CD4-positive, alpha-beta memory T cell (primary cell): ENCODE measurements at places on chromosomes 1 and 21. TPM values are rescaled to one million over a fixed set of nuclear protein-coding genes. Genes with fewer than 3 reads are reported as not detected.

The ECE1 gene
- polyA plus RNA-seq: 10.0 TPM

The RXFP4 gene
- polyA plus RNA-seq: not detected

The MNDA gene
- 0.29 TPM for polyA plus RNA-seq

The UBE2Q1 gene
- 18.6 TPM for polyA plus RNA-seq

The CELSR2 gene
- not detected for polyA plus RNA-seq

The CNIH3 gene
- 1.9 TPM for polyA plus RNA-seq

The RIMKLA gene
- 0.24 TPM for polyA plus RNA-seq

The KRTAP12-2 gene
- not detected for polyA plus RNA-seq

The CD5L gene
- polyA plus RNA-seq: not detected

The OR10X1 gene
- not detected for polyA plus RNA-seq

The RUNX3 gene
- 50.8 TPM for polyA plus RNA-seq

The STK40 gene
- polyA plus RNA-seq: 26.6 TPM

The IFI44L gene
- polyA plus RNA-seq: 12.4 TPM

The CCDC185 gene
- polyA plus RNA-seq: not detected

The CR1 gene
- 4.1 TPM for polyA plus RNA-seq
